Bronchus fibroblast of lung (primary cell): ENCODE measurements at places on chromosomes 1 and 21. TPM values are rescaled to one million over a fixed set of nuclear protein-coding genes. Genes with fewer than 3 reads are reported as not detected.

CACNA1S gene
- not detected in 2 replicates for total RNA-seq

KISS1 gene
- total RNA-seq: 7.6 and 7.9 TPM in 2 replicates

IL19 gene
- not detected in 2 replicates for total RNA-seq

OR2G6 gene
- total RNA-seq: not detected in 2 replicates

HHIPL2 gene
- 0.15 and 0.17 TPM in 2 replicates for total RNA-seq

CRYAA gene
- not detected in 2 replicates for total RNA-seq

CA14 gene
- not detected in 2 replicates for total RNA-seq

DEDD gene
- total RNA-seq: 25.2 and 32.0 TPM in 2 replicates

ORC1 gene
- 13.1 and 14.5 TPM in 2 replicates for total RNA-seq
